ENCODE measurements at places on chromosomes 2 and 18.

GRCh38 chr2:8543060-8543382 lies 138.8 kb upstream of the ID2 start:
- DNase-seq, result no peak

DNA sequence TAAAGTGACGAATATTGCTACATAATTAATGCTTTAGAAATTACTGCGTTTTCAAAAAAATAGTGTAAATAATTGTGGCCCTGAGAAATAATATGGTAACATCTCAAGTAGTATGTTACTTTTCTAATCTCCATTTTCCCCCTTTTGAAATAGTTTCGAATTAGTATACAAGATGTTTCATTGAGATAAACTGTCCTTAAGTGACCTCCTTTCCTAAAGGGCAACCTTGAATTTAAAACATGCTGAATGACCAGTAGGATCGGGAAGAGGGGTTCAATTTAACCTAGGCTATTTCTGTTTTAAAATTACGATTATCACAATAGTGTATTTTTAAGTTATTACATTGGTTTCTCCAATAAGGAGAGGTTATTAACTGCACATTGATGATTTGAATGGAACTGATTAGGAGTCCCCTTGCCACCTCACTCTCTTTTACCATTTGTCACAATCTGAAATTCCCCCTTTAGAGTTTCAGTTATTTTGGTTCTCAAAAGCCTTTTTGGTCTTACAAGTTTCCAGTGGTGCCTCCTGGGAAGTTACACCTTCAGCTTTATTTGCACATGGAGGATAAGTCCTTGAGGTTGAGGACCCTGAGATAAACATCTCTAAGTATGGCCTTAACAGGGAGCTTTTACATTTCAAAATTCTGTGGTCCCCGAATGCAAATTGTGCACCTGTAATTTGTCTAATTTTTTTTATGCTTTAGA lies 2.3 kb downstream of the ACTR3 start:
- no peak for DNase-seq

DNA sequence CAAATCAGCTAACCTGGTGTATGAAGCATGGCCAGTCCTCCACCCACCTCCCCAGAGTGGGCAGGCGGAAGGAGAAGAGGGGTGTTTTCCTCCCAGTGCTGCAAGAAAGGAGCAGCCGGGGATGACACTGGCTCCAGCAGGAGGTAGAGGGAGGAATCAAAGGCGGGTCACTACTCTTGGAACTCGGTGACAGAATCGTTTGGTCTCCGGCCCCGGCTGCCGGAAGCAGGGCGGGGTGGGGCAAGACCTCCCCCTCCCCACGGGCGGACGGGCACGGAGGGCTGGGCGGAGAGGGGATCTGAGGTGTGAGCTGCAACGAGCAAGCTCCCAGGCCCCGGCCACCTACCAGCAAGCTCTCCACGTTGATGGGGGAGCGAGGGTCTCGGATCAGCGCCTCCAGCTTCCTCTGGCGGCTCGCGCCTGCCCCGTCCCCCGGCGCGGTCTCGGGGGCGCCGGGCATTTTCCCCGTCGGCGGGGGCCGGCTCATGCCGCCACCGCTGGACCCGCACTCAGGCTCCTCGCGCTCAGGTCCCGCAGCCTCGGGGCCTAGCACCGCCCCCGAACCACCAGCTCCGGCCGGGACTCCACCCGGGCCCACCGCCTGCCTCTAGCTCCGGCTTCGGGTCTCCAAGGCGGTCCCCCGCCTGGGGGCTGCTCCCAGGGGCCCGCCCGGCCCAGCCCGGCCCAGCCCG lies 640 bp downstream of the ROCK2 start:
- DNase-seq, result peak; percentile 30

DNA sequence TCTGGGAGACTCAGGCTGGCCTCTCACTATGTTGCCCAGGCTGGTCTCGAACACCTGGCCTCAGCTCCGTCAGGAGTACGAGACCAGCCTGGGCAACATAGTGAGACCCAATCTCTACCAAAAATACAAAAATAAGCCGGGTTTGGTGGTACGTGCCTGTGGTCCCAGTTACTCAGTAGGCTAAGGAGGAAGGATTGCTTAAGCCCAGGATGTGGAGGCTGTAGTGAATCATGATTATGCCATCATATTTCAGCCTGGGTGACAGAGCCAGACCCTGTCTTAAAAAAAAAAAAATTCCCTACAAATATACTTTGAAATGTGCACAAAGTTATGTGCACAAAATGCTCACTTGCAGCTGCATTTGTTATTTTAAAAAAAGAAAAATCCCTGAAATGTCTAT lies 26.3 kb upstream of the AGAP1 start:
- no peak for DNase-seq

DNA sequence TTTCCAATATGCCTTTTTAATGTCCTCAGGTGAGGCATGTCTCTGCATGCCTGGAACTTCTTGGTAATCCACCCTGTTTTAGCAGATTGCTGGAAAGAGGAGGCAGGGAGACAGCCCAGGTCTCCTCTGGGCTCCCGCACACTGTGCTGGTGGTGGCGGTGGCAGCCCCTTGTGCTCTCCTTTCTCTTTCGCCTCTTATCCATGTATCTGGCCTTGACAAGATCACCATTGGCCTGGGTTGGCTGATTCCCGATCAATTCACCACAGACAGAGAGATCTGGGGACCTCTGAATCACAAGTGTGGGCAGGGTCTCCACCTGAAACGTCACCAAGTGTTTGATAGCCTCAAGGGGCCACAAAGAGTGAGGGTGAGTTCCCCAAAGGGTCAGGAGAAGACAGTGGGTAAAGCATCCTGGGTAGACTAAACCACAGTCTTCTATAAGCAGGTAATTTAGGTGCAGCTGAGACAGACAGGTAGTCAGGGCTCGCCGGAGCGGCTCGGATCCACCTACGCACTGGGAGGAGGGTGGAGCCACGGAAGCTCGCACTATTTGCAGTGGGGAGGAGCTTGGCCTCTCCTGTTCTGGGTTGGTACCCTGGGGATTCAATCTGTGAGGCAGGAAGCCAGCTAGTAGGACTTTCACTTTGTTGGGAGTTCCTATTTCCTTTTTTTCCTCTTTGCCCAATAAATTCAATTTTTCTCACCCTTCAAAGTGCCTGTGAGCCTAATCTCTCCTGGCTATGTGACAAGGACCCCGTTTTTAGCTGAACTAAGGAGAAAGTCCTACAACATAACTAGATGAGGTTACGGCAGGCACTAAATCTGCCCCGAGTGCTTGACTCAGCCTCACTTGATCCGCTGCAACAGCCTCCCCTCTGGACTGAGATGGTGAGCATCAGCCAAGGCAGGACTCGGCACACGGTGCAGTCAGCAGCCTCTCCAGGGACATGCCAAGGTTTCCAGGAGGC lies 57.6 kb downstream of the SLC4A3 start:
- DNase-seq, result peak; percentile 26

DNA sequence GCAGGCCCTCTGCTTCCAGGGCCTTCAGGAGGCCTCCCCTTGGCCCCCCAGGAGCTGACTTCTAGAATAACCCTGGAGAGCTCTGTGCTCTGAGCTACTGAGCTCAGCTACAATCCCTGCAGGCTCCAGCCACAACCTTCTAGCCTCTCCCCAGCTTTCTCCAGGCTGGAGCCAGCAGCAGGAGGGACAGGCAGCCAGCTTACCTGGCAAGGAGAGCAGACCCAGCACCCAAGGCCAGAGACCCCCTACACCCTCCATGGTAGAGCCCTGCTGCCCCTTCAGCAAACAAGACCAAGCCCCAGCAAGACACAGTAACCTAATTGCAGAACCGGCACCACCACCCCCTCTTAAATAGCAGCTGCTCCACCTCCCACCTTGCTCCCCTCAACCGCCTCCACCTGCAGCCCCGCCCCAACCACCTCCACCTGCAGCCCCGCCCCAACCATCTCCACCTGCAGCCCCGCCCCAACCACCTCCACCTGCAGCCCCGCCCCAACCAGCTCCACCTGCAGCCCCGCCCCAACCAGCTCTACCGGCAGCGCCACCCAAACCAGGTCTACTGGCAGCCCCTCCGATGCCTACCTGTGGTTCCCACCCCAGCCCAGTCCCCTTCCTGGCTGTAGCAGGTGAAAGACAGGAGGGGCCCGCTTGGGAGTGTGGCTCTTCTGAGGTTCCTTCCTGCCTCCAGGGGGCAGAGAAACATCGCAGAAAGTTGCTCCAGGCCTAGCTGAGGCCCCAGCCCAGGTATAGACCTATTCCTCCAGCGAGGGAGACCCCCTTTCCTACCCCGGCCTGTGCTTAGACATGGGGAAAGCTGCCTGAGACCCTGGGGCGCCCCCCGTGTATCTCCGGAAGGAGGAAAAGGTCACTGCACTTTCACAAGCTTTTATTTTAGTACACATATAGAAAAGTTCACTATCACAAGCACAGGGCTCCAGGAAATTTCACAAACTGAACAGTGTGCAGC lies at the start of gene ASTL:
Gene ASTL, minus strand, starts transcription at position 324 of the 967 bp plus-strand sequence. Its CDS starts 66 bp downstream, at position 258.
- DNase-seq, result peak; percentile 76

GRCh38 chr18:316393-316792 lies 48.5 kb upstream of the THOC1 start:
- no peak for DNase-seq

GRCh38 chr2:150120326-150120955 lies 367.0 kb downstream of the RND3 start:
- no peak for DNase-seq

DNA sequence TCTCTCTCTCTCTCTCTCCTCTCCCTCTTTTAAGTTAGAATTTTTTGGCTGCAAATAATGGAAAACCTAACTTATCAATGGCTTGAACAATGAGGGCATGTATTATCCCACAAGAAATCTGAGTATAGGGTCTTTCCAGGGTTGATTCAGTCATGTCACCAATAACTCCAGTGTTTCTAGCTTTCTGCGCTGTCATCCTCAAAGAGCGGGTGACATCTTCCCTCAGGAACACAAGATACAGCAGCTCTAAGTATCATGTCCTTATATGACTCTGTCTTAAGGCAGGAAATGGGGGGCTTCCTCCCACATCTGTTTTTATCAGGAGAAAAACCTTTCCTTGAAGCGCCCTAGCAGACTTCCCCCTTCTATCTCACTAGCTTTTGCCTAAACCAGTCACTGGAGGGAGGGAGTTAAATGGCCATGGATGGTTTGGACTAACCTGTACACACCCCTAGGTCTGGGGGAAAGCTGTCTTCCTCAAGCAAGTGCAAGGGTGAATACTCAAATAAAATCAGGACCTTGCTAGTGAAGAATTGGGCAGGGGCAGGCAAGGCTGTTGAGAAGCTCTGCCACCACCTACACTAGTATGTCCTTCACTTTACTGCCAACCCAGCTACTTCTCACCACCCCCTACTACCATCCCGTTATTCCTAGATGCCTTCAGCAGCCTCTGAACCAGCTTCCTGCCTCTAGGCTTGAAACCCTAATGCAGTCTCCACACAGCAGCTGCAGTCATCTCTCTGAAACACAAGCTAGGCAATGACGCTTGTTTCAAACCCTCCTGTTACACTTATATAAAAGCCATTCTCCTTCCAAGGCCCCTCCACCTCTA lies 7.5 kb upstream of the TUBA4A start:
- DNase-seq, result no peak

DNA sequence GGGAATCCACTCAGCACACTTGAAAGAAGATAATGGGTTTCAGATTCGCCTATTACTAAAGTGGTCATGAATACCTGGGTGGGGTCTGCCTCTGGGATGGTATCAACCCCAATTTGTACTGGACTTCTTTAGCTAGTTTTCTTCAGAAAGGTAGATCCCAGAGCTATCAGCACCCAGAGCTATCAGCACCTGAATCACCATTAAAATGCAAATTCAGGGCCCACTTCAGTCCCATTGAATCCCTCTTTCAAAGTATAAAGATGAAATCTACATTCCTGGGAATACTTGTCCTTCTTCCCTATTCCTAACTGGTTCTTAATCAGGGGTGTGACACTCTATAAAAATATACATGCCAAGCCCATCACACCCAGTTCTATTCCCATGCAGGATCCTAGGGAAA lies 914.3 kb downstream of the DCC start:
- no peak for DNase-seq

DNA sequence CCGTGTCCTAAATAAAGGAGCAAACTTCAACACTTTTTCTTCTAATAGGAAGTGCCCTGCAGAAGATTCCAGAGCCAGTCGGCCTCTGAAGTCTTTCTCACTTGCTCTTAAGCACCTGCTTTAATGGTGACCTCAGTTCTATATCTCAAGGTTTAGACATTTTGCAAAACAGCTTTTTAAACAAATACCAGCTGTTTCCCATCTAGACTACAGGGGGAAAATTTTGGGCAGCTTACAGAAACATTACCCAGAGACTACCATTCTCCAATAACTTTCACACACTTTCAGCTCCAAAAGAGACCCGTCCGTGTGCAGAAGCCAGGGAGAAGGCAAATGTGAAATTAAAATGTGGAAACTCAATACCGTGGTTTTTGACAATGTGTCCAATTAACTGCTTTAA lies 285.3 kb upstream of the CCDC68 start:
- DNase-seq, result no peak

DNA sequence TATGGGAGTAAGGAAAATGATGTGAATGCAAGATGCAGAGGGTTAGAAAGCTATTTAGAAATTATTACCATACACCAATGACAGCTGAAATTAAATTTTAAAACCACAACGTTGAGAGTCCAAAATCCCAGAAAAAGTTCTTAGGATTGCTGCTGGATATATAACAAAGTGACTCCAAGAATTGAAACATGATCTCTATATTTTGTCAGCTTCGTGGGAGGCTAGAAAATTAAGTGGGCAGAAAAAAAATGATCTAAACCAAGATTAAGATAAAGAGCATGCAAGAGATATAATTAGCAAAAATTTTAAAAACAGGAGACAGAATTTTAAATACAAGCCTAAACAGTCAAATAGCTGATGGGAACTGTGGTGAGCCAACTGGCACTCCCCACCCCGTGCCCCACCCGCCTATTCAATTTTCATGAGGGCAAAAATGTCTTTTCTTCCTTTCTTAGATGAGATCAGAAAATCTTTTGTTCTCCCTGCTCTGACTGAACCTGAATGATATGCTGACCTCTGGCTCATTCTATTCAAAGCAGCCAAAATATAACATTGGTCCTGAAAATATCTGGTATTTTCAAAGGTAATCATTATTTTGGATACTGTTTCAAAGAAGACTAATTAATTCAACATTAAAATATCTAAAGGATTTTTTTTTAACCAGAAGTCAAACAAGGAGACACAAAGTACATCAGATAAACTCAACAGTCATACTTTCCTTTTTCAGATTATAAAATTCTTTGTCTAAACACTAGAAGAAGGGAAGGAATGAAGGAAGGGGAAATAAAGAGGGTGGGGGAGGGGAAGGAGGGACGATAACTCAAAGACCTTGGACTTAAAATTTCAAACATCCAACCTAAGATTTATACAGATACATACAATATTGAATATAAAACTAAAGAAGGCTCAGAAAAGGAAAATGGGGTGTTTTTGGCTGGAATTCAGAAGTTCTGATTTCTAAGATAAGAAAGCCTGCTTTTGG lies 12.2 kb downstream of the KANSL3 start:
- DNase-seq, result no peak

DNA sequence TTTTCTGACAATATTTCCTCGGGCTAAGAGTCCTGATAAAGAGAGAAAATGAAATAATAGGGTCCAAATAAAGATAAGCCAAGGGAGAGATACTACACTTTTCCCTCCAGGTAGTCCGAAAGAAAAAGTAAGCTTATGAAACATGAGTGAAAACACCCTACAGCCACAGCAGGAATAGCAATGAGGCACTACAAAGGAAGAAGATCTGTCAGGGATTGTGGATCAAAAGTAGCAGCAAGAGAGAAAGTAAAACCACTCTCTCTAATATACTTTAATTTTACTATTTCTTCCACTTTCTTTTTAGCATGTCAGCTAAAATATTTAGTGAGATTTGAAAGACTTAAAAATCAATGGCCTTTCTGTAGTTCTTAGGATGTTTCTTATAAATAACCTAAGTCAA lies 1601.8 kb downstream of the LRP1B start:
- DNase-seq, result no peak

All from CD4-positive, alpha-beta T cell treated with Interleukin-10 for 1 hour (primary cell).